Uterus (tissue), 4 donors: ENCODE measurements at places on chromosomes 12 and 14.

DNA sequence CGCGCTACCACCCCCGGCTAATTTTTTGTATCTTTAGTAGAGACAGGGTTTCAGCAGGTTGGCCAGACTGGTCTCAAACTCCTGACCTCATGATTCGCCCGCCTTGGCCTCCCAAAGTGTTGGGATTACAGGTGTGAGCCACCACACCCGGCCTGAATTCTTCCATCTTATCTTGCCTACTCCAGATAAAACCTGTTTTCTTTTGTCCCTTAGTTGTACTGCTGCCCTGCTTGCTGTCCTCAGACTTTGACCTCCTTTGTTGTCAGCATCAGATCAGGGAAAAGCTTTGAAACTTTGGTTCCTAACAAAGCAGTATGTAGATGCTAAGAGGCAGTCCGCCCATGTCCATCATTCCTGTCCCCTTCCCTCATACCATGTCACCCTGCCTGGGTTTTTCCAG is 15.9 kb downstream of the COPZ1 start:
- H3K27me3 ChIP-seq: no peaks in the 10 kb centered on the region
- no peak for DNase-seq
- peak overlapping the region; percentile 79 for H3K27ac ChIP-seq
- H3K4me3 ChIP-seq: no peak overlapping the region
- no peaks in the 10 kb centered on the region for H3K36me3 ChIP-seq

DNA sequence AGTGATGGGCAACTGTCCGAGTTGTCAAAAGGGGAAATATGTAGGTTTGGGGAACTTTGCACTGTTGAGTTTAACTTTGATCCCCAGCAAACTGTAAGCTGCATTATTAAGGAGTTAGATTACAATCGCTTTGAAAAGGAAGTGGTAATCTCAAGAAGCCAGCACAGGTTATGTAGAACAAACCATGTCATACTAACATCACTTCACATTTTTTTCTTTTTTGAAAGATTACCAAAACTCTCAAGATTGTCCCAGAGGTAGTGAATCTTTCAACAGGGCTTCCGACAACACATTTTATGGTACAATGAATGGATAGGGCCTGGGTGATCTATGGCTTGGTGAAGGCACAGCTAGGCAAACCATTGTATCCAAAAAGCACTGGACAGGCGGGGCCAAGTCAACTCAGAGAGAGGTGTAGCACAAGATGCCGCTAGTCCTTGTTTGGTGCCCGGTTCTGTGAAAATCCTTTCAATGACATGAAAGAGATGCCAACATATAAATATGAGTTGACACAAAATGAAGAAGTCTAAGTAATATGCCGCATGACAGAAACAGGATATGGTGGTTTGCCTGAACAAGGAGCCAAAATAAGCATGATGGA is 24.3 kb upstream of the PARP11 start:
- no peak for DNase-seq
- no peaks in the 10 kb centered on the region for H3K27me3 ChIP-seq
- no peak overlapping the region for H3K4me3 ChIP-seq
- no peaks in the 10 kb centered on the region for H3K4me1 ChIP-seq
- no peak overlapping the region for H3K27ac ChIP-seq

- no peaks in the 10 kb centered on the region for H3K36me3 ChIP-seq
- no peaks in the 10 kb centered on the region for H3K27me3 ChIP-seq
- no peak for DNase-seq
- H3K4me3 ChIP-seq: no peak overlapping the region
- H3K27ac ChIP-seq: no peak overlapping the region
Measured at GRCh38 chr14:50999726-51000125, 55.4 kb upstream of the PYGL start.

DNA sequence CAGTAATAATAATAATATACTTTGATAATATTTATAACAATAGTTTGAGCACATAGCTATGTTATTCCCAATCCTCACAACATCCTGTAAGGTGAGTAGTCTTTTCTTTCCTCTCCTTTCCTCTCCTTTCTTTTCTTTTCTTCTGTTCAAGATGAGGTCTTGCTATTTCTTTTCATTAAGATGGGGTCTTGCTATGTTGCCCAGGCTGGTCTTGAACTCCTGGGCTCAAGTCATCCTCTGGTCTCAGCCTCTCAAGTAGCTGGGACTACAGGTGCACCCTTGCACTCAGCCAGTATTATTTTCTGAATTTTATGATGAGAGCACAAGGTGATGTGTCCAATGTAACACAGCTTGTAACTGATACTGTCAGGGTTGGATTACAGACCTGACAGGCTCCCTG is 134.6 kb downstream of the OTOGL start:
- H3K27ac ChIP-seq: no peak overlapping the region
- H3K27me3 ChIP-seq: no peaks in the 10 kb centered on the region
- no peak overlapping the region for H3K4me3 ChIP-seq
- H3K4me1 ChIP-seq: no peaks in the 10 kb centered on the region

- H3K4me1 ChIP-seq: no peaks in the 10 kb centered on the region
- H3K27ac ChIP-seq: no peak overlapping the region
- H3K36me3 ChIP-seq: no peaks in the 10 kb centered on the region
- H3K27me3 ChIP-seq: no peaks in the 10 kb centered on the region
- H3K4me3 ChIP-seq: no peak overlapping the region
Measured at GRCh38 chr14:57380935-57381334, 9.5 kb upstream of the NAA30 start.

DNA sequence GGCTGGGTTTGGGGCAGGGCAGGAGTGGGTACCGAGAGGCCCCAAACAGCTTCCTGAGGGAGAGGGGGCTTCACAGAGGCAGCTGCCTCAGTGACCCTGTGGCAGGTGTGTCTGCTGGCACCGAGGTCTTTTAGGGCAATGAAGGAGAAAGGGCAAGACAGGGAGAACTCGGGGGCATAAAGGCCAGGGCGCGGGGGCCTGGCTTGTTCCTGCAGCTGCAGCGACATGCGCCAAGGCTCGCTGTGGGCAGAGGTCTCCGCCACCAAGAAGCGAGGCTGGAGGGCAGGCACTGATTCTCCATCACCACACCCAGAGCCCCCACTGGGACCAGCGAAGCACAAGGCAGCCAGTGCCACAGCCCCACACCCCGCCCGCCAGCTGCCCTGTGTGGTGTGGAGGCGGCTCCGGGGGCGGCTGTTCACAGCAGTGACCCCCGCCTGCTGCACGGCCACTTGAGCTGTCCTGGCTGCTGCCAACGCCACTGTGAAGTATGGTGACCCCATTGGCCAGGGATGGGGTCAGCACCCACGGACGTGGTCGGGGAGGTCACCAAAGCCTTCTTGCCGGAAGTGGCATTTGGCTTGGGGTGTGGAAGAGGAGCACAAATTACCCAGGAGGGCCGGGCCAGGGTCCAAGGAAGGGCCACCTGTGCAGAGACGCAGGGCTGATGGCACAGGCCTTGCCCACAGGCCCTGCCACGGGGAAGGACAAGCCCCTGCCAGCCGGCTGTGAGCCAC is 16.4 kb downstream of the BAG5 start:
- no peaks in the 10 kb centered on the region for H3K27me3 ChIP-seq
- H3K4me1 ChIP-seq: peaks cover 40% of the 10 kb centered on the region
- H3K4me3 ChIP-seq: no peak overlapping the region
- no peaks in the 10 kb centered on the region for H3K36me3 ChIP-seq

DNA sequence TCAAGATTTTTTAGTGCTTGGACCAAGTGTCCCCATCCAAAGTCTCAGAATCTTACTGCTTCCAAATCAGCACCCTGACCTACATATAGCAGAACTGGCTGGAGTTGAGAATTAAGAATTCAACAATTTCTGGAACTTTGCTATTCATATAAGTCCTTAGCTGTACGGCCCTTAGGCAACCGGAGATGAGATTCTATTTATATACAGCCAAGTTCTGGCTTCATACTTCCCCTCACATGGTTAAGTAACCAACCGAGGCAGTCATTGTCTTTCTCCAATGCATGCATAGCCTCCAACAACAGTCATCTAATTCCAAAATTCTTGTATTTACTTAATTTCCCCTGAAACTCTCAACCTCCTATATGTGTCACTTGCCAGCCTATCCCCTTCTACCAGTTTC is 76.6 kb downstream of the SINHCAF start:
- H3K4me3 ChIP-seq: no peak overlapping the region
- no peak overlapping the region for H3K27ac ChIP-seq
- H3K27me3 ChIP-seq: no peaks in the 10 kb centered on the region
- no peak for DNase-seq

DNA sequence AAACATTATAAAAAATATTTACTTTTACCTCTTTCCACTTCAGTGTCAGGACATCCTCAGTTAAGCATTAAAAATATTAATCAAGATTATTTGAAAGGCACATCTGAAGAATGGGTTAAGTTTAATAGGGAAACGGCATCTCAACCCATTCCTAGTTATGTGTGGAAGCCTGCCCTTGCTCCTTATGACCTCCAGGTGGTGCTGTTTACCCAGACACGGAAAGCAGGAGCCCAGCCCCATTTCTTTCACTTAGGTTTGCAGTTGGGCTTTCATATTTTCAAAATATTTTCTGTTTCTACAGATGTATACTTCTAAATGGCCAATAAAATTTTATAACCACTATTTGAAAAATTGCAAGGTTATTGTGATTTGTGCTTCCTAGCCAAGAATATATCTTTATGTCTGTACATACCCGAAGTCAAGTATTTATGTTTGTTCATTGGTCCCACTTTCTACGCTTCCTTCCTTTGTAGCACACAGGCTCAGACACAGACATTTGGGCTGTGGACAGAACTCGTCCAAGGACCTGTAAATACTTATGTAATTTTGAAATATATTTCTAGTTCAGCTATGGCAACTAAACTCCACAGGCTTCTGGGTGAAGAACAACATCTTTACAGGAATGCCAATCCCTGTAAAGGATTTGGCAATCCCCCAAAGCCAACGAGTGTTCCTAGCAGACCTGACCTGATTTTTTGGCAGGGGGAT is 247.1 kb downstream of the AKAP6 start:
- H3K4me1 ChIP-seq: no peaks in the 10 kb centered on the region
- DNase-seq: peak; percentile 57
- H3K27ac ChIP-seq: no peak overlapping the region
- no peaks in the 10 kb centered on the region for H3K36me3 ChIP-seq

- no peak overlapping the region for H3K27ac ChIP-seq
- H3K4me3 ChIP-seq: no peak overlapping the region
- DNase-seq: no peak
- H3K36me3 ChIP-seq: no peaks in the 10 kb centered on the region
Measured at GRCh38 chr12:24057920-24058476, 108.5 kb upstream of the SOX5 start.

DNA sequence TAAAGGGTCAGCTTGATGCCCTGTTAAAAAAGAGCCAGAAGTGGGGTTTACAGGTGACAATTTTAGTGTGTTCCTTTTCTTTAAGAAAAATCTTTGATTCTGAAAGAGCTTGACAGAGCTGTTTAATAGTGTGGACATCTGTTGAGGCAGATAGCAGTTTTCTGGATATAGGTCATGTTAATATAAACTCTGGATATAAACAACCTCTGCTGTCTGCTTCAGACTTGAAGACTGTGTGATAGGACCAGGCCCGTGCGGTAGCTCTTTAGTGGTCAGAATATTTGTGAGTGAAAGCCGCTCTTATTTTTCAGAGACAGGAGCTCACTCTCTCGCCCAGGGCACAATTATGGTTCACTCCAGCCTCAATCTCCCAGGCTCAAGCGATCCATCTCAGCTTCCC is 439.9 kb upstream of the RGS6 start:
- H3K27ac ChIP-seq: no peak overlapping the region
- no peak overlapping the region for H3K4me3 ChIP-seq
- no peaks in the 10 kb centered on the region for H3K27me3 ChIP-seq
- no peak for DNase-seq
- no peaks in the 10 kb centered on the region for H3K4me1 ChIP-seq

GRCh38 chr14:100796946-100797345 is 29.0 kb upstream of the MEG3 start:
- DNase-seq: no peak
- H3K4me1 ChIP-seq: no peaks in the 10 kb centered on the region
- no peaks in the 10 kb centered on the region for H3K36me3 ChIP-seq
- H3K4me3 ChIP-seq: no peak overlapping the region
- no peak overlapping the region for H3K27ac ChIP-seq
- no peaks in the 10 kb centered on the region for H3K27me3 ChIP-seq

GRCh38 chr12:132075026-132075713 is 68.9 kb downstream of the DDX51 start:
- no peaks in the 10 kb centered on the region for H3K4me1 ChIP-seq
- no peaks in the 10 kb centered on the region for H3K27me3 ChIP-seq
- H3K27ac ChIP-seq: no peak overlapping the region
- H3K4me3 ChIP-seq: no peak overlapping the region
- no peaks in the 10 kb centered on the region for H3K36me3 ChIP-seq
- DNase-seq: no peak

GRCh38 chr12:95182868-95183415 is 34.3 kb downstream of the FGD6 start:
- H3K4me1 ChIP-seq: no peaks in the 10 kb centered on the region
- no peak overlapping the region for H3K27ac ChIP-seq
- DNase-seq: no peak
- H3K4me3 ChIP-seq: no peak overlapping the region
- no peaks in the 10 kb centered on the region for H3K36me3 ChIP-seq

DNA sequence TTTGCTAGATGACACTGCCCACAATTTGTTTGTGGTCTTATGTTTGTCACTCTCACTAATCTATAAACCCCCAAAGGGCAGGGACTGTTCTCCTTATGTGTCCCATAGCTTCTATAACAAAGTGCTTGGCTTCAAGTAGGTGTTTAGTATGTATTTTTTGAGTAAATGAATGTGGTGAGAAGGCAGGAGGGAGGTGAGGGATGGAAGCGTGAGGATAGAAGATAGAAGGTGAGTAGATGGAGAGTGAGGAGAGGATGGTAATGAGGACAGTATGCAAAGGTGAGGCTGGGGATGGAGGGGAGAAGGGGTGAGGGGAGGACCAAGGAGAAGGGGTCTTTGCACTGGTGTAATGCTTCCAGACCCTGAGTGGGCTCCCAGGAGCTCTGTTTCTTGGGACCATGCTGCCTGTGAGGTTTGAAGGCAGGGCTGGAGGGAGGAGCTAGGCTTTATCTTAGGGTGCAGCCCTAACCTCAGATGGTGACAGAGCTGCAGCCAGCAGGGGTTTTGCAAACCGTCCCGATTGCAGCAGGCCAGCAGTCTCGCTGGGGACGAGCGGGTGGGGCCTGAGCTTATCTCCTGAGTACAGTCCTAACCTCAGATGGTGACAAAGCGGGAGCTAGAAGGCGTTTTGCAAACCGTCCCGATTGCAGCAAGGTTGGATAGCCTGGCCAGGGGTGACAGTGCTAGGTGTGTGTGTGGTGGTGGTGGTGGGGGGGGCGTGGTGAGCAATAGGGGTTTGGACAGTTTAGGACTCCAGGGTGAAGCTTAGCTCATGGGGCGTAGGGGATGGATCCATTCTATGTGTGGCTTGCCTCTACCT is 6.5 kb downstream of the CEBPE start:
- DNase-seq: no peak
- no peaks in the 10 kb centered on the region for H3K4me1 ChIP-seq
- H3K4me3 ChIP-seq: no peak overlapping the region
- no peaks in the 10 kb centered on the region for H3K27me3 ChIP-seq

- no peak overlapping the region for H3K27ac ChIP-seq
- no peaks in the 10 kb centered on the region for H3K27me3 ChIP-seq
- DNase-seq: no peak
- H3K4me1 ChIP-seq: no peaks in the 10 kb centered on the region
Measured at GRCh38 chr12:67986632-67987031, 2.6 kb upstream of the IFNG-AS1 start.

GRCh38 chr14:51251486-51251885 is 11.4 kb downstream of the TMX1 start:
- H3K27me3 ChIP-seq: no peaks in the 10 kb centered on the region
- DNase-seq: no peak
- no peaks in the 10 kb centered on the region for H3K4me1 ChIP-seq
- no peak overlapping the region for H3K27ac ChIP-seq
- H3K36me3 ChIP-seq: no peaks in the 10 kb centered on the region
